ENCODE measurements at places on chromosomes 7 and 10.

DNA sequence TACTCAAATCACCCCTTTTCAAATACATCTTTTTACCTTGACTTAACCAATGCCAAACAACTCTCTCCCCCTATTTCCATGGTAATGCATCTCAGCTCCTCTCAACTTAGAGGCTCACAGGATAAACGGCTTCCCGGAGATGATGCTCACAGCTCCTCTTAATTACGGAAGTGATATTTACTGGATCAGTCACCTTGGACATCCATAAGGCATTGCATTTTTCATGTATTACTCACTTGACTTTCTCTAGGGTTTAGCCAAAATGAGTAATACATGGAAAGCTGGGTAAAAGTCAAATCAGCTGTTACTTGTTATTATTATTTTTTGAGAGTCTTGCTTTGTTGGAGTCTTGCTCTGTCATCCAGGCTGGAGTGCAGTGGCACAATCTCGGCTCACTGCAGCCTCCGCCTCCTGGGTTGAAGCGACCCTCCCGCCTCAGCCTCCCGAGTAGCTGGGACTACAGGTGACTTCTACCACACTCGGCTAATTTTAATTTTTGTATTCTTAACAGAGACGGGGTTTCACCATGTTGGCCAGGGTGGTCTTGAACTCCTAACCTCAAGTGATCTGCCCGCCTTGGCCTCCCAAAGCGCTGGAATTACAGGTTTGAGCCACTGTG, 73.3 kb upstream of the RHEB start:
- DNase-seq, result no peak

DNA sequence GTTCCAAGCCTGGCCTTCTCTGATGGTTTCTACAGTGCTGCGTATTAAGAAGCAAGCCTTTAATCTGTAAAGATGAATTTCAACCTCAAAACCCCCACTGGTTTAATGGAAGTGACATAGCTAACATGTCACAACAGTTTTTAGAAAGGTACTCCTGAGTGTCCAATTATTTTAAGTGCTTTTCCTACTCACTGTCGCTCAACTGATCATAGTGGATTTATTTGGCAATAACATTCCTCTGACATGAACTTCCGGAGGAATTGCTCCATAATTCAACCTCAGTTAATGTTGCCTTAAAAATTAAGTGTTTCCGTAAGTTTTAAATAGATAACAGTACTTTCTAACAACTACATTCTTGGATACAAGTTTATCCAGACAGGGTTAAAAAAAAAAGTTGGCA, 57.5 kb downstream of the AGMO start:
- DNase-seq, result no peak

DNA sequence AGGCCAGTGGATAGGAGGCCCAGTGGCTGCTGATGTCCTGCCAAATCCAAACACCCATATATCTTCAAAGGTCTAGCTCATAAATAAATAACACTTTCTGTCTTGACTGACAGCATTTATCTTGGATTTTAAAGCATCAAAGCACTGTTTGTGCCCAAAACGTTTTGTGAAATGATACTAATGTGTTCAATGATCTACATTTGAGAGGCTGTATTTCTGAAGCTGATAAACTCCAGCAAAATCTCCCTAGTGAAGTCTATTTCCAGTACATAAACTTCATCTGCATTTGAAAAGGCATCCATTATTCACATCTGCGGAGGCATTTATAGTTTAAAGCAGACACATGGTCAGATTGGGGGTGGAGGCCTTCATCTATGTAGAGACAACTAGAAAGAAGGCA, 276.3 kb downstream of the HPSE2 start:
- no peak for DNase-seq

GRCh38 chr10:93742633-93743349, 14.9 kb upstream of the LGI1 start:
- no peak for DNase-seq

DNA sequence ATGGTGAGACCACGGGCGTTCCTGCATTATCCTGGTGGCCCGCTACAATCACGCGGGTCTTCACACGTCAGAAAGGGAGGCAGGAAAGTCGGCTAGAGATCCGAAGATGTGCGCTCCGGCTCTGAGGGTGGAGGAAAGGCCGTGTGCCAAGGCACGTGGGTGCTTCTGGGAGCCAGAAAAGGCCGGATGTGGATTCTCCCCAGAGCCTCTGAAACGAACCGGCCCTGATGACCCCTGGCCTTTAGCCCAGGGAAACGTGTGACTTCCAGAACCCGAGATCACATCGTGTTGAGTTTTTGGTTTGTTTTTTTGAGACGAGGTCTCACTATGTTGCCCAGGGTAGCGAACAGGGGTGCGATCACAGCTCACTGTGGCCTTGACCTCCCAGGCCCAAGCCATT, 244.2 kb downstream of the ELFN1 start:
- no peak for DNase-seq

DNA sequence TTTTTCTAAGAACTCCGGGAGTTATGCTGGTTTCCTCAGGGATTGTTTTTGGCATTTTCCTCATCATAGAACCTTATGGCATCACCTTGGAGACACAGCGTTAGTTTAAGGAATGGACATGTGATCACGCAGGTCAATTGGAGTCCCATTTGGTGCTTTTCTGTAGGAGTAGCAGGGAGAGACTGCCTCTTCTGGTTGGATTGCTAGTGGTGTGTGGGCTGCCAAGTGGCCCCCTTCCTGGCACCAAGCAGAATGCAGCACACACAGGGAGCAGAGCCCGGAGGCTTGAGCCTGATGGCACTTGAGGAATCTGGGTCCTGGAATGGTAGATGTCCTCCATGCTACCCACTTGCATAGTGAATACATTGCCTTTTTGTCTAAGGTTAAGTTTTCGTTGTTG, 57.9 kb downstream of the SDK1 start:
- no peak for DNase-seq

- peak; percentile 45 for DNase-seq
Measured at GRCh38 chr10:93376372-93377293, 105.5 kb downstream of the MYOF start.

DNA sequence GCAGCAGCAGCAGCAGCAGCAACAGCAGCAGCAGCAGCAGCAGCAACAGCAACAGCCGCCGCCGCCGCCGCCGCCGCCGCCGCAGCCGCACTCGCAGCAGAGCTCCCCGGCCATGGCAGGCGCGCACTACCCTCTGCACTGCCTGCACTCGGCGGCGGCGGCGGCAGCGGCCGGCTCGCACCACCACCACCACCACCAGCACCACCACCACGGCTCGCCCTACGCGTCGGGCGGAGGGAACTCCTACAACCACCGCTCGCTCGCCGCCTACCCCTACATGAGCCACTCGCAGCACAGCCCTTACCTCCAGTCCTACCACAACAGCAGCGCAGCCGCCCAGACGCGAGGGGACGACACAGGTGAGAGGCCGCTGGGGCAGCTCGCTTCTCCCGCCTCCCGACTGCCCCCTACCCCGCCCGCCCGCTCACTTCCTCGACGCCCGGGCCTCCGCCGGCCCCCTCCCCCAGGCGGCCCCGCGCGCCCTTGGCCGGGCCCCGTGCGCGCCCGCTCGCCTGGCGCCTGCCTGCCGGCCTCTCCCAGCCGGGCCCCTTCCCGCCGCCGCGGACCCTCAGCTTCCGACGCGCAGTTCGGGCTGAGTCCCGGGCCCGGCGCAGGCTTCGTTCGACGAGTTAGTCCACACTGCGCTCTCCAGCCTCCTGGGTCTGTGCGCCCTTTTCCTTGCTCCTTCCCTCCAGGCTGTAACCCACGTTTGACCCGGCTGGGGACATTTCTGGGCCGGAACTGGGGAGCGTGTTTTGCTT, 882 bp downstream of the DLX6 start:
- peak; percentile 52 for DNase-seq

DNA sequence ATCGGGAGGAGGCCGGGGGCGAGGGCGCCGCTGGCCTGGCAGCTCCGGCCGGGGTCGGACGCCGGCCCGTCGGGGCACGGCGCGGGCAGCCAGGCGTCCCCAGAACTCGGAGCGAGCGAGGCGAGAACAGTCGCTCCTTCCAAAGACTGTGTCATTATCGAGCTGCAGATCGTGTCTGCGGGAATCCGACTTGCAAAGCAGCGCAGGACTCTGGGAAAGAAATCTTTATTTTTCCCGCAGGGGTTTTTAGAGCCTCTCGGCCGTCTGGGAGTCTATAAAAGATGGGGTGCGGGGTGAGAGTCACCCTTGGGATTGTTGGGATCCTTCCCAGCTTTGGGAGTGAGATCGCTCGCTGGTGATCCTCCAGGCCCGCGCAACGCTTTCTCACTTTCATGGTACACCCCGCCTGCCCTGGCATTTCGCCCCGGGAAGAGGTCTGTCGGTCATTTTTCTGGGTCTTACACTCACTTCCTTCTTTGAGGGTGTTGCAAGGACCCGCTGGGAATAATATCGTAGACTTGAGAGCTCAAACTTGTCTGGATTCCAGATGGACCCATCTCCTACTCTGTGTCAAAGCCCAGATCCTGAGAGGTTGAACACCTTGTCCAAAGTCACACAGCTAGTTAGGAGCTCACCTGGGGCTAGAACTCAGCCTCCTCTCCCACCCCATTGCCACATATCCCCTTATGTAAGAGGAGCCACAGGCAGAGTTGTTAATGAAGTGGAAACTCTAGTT, 1.0 kb downstream of the UBTD1 start:
- DNase-seq, result no peak

DNA sequence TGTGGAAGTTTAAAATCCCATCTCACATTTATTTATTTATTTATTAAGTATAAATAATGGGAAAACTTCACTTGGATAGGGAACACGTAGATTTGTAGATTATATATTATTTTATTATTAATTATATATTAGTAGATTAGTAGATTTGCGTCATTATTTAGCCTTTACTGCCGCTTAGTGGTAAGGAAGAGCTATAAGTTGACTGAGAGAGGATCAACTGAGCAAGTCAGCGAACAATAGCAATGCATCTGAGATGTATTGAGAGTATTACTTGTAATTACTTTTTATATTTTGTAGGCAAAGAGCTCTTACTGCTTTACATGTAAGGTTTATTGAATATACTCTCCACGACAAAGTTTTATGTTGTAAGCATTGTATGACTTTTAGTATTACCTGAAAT, 244.5 kb upstream of the ANKRD30A start:
- no peak for DNase-seq

- no peak for DNase-seq
Measured at GRCh38 chr7:31256506-31256905, 84.0 kb downstream of the NEUROD6 start.

DNA sequence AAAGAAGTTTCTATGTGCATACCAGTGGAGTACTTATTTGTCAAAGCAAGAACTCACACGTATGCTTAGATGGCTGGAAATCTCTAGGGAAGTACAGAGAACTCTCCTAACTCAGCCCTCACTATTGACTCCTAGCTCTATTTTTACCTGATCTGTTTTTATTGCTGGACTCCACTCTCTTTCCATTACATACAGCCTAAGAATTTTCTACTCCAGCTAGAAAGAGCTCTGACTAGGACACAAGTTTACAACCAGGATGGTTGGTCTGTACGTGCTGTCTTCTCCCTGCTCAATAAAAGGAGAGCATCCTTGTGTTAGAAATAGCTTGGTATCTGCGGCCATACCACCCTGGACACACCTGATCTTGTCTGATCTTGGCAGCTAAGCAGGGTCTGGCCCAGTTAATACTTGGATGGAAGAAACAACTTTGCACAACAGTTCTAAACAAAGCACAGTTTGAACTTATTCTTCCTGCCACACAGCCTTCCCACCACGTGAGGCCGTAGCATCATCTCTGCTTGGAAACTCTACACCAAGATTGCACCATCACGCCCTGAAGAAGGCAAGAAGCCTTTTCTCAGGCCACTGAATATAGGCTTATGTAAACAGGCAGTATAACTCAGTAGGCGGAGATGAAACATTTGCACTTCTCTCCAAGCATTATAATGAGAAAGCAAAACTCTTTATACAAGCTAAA, 50.7 kb downstream of the KCNMA1 start:
- no peak for DNase-seq

DNA sequence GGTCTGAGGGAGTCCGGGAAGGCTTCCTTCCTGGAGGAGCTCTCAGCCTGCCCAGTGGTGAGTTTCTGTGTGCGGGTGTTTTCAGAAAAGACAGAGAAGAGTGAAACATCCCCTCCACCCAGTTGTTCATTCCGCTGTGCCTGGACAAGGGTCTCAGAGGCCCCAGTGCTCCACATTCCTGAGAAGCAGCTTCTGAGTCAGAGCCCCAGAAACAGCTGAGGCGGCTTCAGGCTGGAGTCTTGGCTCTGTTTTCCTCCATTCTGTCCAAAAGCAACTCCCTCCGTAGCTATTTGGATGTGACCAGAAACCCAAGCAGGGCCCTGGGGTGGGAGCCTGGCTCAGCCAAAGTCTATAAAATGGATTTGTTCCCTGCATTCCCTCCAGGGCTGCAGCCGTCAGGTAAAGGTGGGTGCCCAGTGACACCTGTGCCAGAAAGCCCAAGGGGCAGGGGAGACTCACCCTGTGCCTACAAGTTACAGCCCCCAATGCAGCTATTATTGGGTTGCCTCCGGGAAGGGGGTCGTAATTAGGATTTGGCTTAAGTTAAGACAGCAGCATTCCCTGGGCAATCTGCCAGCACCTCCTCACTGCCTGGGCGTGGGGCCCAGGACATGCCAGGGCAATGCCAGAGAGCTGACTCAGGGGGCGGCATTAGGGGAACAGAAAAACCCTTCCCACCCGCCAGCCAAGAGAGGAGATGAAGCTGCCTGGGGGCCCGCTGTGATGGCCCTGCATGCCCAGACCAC, 13.1 kb upstream of the CAMK2G start:
- DNase-seq, result no peak

DNA sequence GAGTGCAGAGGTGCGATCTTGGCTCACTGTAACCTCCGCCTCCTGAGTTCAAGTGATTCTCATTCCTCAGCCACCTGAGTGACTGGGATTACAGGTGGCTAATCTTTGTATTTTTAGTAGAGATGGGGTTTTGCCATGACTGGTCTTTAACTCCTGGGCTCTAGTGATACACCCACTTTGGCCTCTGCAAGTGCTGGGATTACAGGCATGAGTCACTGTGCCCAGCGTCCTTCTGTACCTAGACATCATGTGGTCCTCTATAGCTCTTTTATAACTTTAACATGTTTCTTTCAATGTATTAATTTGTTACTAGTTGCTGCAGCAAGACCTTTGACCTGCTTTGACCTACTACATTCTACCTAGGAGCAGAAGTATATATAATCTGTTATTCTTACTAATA, 38.7 kb upstream of the BICC1 start:
- no peak for DNase-seq

GRCh38 chr7:2525658-2526630, 6.4 kb downstream of the LFNG start:
- no peak for DNase-seq

DNA sequence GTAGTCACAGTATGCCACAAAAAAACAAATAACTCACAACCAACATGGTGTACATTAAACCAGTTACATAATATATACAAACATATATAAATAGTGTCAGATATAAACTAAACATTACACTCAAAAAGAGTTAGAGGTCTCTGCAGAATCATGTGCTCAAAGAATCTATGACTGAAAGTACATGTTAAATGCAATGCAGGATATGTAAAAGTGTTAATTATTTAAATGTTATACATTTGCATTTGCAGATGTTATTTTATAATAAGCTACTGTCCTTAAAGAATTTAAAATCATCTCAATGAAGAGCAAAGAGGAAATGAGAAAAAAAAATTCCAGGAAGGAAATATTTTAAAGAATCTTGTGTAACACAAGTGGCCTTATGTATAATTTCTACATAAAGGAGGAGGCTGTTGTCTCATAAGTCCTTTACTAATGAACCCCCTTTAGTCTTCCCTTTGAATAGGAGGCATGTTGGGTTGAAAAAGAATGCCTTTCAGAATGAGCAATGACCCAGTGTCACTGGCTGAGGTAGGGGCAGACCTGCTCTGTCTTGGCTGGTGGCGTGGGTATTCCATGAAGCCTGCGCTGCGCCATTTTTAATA, 148.9 kb downstream of the ITGA8 start:
- DNase-seq, result no peak

GRCh38 chr7:50709151-50709550, 73.5 kb downstream of the GRB10 start:
- no peak for DNase-seq
